Activated CD4-positive, alpha-beta T cell treated with anti-CD3 and anti-CD28 coated beads, Interleukin-2, amount 10 ng/mL, durations not matched to agents 24 days and 14 days (primary cell): ENCODE measurements at places on chromosomes 1 and 21. TPM values are rescaled to one million over a fixed set of nuclear protein-coding genes. Genes with fewer than 3 reads are reported as not detected.

DNA sequence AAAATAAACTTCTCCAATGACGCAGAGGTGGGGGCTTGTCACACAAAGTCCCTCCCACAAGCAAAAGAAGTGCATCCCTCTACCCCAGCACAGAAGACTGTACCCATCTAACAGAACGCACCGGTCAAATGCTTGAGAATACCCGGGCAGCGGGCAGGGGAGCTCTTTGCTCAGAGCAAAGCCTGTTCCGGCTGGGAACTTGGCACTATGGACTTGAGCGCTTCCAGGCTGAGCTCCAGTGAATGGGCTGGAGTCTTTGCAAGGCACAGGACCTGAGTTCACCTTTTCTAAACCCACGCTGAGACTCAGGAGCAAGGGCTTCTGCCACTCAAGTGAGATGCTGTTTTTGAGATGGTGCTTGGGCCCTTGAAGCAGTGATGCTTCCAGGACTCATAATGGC, 20.3 kb downstream of the RHBG start:
- H3K36me3 ChIP-seq = no peaks in the 10 kb centered on the region
- DNase-seq = no peak
- H3K27me3 ChIP-seq = peaks cover 41% of the 10 kb centered on the region
- H3K4me1 ChIP-seq = peaks cover 4% of the 10 kb centered on the region
- no peak overlapping the region for H3K4me3 ChIP-seq
- no peak overlapping the region for H3K27ac ChIP-seq

DNA sequence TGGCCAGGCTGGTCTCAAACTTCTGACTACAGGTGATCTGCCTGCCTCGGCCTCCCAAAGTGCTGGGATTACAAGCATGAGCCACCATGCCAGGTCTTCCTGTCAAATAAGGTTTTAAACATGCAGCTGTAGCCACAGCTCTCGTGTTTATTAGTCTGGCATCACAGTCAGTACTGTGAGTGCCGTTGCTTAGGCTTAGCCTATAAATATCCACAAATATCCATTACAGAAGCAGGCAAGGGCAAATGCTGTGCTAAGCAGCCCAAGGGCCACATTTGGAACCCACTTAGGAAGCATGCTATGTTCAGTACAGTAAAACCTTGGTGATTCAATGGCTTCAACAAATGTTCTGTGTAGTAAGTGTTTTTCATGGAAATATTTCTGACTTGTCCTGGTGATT, 75.9 kb downstream of the KIF1B start:
- DNase-seq = peak; percentile 42
- peaks cover 9% of the 10 kb centered on the region for H3K36me3 ChIP-seq
- H3K4me1 ChIP-seq = peaks cover 21% of the 10 kb centered on the region
- no peaks in the 10 kb centered on the region for H3K27me3 ChIP-seq
- H3K4me3 ChIP-seq = no peak overlapping the region

- no peaks in the 10 kb centered on the region for H3K27me3 ChIP-seq
- no peaks in the 10 kb centered on the region for H3K36me3 ChIP-seq
- no peak for DNase-seq
Observed at GRCh38 chr1:185627761-185628501, 106.3 kb upstream of the HMCN1 start.

GRCh38 chr1:98989556-98989907, 15.1 kb downstream of the PLPPR5 start:
- DNase-seq = no peak
- H3K27ac ChIP-seq = no peak overlapping the region
- H3K4me3 ChIP-seq = no peak overlapping the region
- peaks cover 2% of the 10 kb centered on the region for H3K27me3 ChIP-seq
- peaks cover 7% of the 10 kb centered on the region for H3K4me1 ChIP-seq
- H3K36me3 ChIP-seq = no peaks in the 10 kb centered on the region

- no peaks in the 10 kb centered on the region for H3K36me3 ChIP-seq
- H3K27me3 ChIP-seq = no peaks in the 10 kb centered on the region
- H3K4me1 ChIP-seq = no peaks in the 10 kb centered on the region
- no peak overlapping the region for H3K4me3 ChIP-seq
- no peak overlapping the region for H3K27ac ChIP-seq
- no peak for DNase-seq
Observed at GRCh38 chr1:73899311-73899710, 298.7 kb downstream of the LRRIQ3 start.

DNA sequence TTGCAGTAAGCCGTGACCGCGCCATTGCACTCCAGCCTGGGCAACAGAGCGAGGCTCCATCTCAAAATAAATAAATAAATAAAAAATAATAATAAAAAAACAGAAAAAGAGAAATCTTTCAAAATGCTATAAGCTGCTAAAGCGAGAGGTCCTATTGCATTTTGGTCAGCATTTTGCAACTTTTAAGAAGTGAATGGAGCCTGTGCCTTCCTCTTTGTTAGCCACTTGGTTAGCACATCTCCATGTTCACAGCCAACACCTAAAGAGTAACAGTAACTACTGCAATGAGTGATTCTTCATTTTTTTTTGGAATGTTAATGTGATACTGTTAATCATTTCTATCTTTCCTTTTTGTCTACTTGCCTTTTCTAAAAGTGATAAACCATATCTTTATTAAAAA, 80.6 kb downstream of the ERG start:
- no peak for DNase-seq
- H3K27me3 ChIP-seq = peaks cover 13% of the 10 kb centered on the region
- no peaks in the 10 kb centered on the region for H3K4me1 ChIP-seq
- H3K4me3 ChIP-seq = no peak overlapping the region

DNA sequence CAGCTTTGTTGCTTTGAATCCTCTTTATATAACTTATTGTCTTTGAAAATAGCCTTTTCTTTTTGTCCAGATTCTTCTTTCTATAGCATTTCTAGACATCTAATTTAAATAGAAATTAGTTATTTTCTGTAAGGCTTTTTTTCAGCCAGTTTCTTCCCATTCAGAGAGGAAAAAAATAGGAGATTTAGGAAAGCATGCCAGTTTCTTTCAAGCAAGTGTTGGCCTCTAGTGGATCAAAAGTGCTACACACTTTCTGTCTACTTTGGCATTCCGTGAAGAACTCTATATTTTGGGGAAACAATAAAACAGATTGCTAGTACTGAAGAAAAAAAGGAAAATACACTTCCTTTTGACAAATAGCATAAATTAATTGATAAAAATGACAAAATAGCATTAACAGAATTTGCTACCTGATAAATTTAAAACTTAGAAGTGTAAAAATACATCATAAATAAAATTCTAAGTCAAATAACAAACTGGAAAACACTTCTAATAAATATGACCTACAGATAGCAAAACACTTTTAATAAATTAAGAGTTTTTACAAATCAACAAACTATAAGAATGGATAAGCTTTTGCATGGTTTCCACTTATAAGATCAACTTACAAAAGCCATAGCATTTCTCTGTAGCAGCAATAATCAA, 13.1 kb upstream of the EXO1 start:
- H3K27me3 ChIP-seq = peaks cover 17% of the 10 kb centered on the region
- no peak for DNase-seq
- no peak overlapping the region for H3K27ac ChIP-seq

DNA sequence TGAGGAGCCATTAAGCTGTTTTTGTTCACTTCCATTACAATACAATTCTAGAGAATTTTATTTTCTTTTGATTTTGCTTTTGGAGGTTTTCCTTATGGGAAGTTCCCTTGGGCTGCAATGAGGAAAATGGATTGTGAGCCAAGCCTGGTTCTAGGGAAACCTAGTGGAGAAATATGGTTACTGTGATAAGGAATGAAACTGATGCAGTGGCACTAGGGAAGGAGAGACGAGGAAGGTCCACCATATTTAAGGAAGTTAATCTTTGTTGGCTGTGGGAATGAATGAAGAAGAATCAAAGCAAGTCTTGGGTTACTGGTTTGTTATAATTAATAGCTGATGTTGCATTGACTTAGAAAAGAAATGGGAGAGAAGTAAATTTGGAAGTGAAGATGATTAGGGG, 28.4 kb downstream of the CHML start:
- H3K4me1 ChIP-seq = peaks cover 5% of the 10 kb centered on the region
- no peak for DNase-seq
- no peak overlapping the region for H3K27ac ChIP-seq
- H3K4me3 ChIP-seq = no peak overlapping the region

GRCh38 chr1:43994794-43995790, 3.7 kb downstream of the CCDC24 start:
- H3K4me3 ChIP-seq = no peak overlapping the region
- H3K4me1 ChIP-seq = peaks cover 16% of the 10 kb centered on the region
- H3K36me3 ChIP-seq = no peaks in the 10 kb centered on the region
- H3K27me3 ChIP-seq = no peaks in the 10 kb centered on the region
- no peak overlapping the region for H3K27ac ChIP-seq

DNA sequence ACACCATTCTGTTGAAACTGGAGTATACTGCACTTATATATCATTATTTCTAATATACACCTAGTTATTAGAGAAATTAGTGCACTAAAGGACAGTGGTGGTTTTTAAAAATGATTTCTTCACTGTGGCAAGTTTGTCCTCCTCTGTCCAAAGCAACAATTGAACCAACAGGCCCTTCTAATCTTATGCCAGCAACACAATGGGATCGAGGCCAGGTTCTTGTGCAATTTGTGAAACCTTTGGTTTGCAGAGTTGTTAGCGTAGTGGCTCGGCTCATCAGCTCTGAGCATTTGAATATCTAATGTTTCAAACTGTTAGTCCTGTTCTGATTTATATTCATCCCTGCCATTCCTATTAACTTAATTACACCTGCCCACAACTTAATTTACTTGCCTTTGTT, 9.9 kb upstream of the LRRC39 start:
- peaks cover 3% of the 10 kb centered on the region for H3K4me1 ChIP-seq
- no peak overlapping the region for H3K4me3 ChIP-seq
- no peak overlapping the region for H3K27ac ChIP-seq
- peaks cover 7% of the 10 kb centered on the region for H3K36me3 ChIP-seq
- no peaks in the 10 kb centered on the region for H3K27me3 ChIP-seq

DNA sequence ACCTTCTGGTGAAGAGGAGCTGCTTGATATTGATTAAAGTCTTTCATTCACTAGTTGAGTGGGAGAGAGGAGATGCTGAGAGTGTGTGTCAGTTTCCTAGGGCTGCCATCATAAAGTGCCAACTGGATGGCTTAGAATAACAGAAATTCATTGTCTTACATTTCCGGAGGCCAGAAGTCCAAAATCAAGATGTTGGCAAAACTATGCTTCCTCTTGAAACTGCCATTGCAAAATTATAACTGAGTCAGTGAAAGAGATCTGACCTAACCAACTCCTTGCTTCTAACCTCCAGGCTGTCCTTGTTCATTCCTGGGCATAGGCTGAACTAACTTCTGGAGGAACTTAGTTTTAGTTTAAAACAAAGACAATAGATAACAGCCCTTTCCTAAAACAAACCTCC, 47.1 kb downstream of the PTGS2 start:
- peaks cover 8% of the 10 kb centered on the region for H3K27me3 ChIP-seq
- no peak for DNase-seq
- no peaks in the 10 kb centered on the region for H3K36me3 ChIP-seq
- no peak overlapping the region for H3K27ac ChIP-seq
- H3K4me1 ChIP-seq = no peaks in the 10 kb centered on the region
- H3K4me3 ChIP-seq = no peak overlapping the region

GRCh38 chr1:64574301-64574700, 104.4 kb downstream of the CACHD1 start:
- no peak overlapping the region for H3K27ac ChIP-seq
- H3K4me1 ChIP-seq = no peaks in the 10 kb centered on the region
- no peaks in the 10 kb centered on the region for H3K27me3 ChIP-seq
- H3K4me3 ChIP-seq = no peak overlapping the region
- H3K36me3 ChIP-seq = no peaks in the 10 kb centered on the region

- H3K27ac ChIP-seq = peak overlapping the region; percentile 48
- no peaks in the 10 kb centered on the region for H3K36me3 ChIP-seq
- H3K27me3 ChIP-seq = peaks cover 45% of the 10 kb centered on the region
- no peak overlapping the region for H3K4me3 ChIP-seq
Observed at GRCh38 chr1:119782631-119783325, 14.1 kb upstream of the HMGCS2 start.

DNA sequence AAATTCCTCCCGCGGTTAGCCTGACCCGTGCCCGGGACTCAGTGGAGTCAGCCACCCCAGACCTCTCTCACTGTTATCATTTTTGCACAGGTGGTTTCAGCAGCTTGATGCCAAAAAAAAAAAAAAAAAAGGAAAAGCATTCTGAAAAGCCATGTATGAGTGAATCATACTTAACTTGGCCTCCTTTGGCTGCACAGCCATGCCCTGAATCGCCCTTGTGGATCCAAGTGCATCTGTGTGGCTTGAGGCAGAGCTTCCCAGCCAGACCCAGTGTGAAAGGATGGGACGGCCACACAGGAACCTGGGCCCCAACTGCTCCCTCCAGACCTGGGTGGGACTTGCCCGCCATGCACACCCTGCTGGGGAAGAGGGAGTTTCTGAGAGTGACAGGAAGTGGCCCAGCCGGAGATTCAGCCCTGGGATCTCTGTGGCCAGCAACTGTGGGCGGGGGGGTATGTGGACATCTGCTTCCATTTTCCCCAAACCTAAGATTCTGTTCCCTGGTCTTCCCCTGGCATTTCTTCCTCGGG, 8.6 kb downstream of the YBEY start:
- H3K4me1 ChIP-seq = peaks cover 20% of the 10 kb centered on the region
- H3K4me3 ChIP-seq = no peak overlapping the region
- no peak for DNase-seq
- H3K36me3 ChIP-seq = peaks cover 27% of the 10 kb centered on the region
- H3K27ac ChIP-seq = peak overlapping the region; percentile 76

DNA sequence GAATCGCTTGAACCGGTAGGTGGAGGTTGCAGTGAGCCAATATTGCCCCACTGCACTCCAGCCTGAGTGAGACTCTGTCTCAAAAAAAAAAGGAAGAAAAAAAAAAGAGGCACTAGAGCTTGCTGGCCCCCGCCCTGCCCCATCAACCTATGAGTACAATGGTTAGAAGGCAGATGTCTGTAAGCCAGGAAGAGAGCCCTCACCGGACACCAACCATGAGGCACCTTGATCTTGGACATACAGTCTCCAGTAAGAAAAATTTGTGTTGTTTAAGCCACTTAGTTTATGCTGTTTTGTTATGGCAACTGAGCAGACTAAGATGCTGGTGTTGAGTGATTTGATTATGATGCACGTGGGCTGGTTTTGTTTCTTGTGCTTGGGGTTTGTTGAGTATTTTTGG, 34.2 kb downstream of the DIP2A start:
- peaks cover 37% of the 10 kb centered on the region for H3K36me3 ChIP-seq
- H3K27ac ChIP-seq = no peak overlapping the region
- DNase-seq = no peak
- H3K4me1 ChIP-seq = peaks cover 4% of the 10 kb centered on the region
- H3K4me3 ChIP-seq = no peak overlapping the region
- no peaks in the 10 kb centered on the region for H3K27me3 ChIP-seq

DNA sequence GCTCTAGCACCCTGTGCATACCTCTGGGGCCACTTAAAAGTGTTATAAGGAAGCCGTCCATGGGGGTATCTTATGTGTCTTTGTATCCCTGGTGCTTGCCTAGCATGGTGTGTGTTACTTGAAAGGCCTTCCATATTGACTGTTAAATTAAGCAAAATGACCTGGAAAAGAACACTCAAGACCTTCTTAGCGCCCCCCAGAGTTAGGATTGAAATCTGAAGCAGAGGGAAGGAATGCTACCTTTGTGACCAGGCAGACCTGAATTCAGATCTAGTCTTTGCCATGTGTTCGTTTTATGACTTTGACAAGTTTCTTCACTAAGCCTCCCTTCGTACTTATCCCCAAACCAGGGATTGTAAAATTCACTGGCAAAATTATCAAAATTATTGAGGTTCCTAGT, 59.9 kb downstream of the SLC22A15 start:
- no peak overlapping the region for H3K4me3 ChIP-seq
- peaks cover 5% of the 10 kb centered on the region for H3K27me3 ChIP-seq

Gene NBL1
- total RNA-seq = 51.7 and 54.1 TPM in 2 replicates

Gene TENT5C
- total RNA-seq = 3.1 and 3.5 TPM in 2 replicates

Gene SEC22B
- 19.7 and 21.0 TPM in 2 replicates for total RNA-seq

Gene STXBP3
- 41.1 and 48.9 TPM in 2 replicates for total RNA-seq

Gene HSD3B1
- not detected in 2 replicates for total RNA-seq

Gene GUCA2B
- not detected in 2 replicates for total RNA-seq

Gene S100A1
- not detected in 2 replicates for total RNA-seq

Gene OR2T11
- total RNA-seq = not detected in 2 replicates
